ENCODE measurements at places on chromosomes 6 and 20.

GRCh38 chr6:56488281-56488680 lies 154.4 kb downstream of the DST start:
- DNase-seq = no peak

DNA sequence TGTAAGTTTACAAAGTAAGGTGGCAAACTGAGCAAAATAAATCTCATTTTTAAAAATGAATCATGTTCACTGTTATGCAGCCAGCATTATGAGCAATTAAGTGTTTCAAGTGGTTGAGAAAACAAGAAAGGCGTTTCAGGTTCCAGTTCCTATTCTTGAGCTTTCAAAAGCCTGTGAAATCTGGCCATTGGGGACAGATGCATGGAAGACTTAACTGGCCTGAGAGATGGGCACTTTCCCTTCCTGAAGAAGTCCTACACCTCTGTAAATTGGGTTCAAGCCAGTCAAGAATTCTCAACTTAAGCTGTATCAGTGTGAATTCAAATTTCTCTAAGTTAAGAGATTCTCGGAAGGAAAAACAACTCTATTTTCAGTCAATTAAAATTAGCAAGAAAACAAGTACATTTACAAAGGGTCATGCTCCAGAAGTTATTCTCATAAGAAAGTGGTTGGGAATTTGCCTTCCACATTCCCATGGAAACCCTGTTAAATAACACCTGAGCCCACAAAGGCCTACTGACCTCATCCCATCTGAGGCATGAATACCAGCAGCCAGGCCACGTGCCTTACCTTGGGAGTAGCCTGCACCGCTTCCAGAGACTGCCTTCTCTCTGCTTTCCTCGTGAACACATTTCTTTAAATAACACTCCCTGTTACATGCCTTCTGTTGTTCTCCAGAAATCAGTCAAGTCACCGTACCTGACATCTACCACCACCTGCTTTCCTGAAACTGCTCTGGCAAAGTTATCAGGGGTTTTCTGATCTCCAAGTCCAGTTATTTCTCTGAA lies 19.4 kb downstream of the MAP3K5 start:
- no peak for DNase-seq

DNA sequence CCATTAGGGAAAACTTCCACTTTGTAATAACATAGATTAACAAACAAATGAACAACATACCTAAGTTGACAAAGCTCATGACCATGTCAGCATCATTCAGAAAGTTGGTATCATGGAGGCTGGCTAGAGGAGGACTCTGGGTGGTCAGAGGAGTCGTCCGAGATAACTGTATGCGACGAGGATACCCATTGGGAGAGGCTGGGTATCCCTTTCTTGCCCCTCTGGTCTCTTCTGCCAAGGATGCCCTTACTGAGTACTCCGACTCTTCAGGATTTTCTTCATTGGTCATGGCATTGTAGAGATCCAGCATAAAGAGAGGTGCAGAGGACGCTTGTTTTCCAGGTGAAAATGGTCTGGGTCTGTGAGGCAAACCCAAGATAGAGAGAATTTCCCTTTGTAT lies 1.1 kb downstream of the BMP5 start:
- no peak for DNase-seq

GRCh38 chr6:98241630-98242029 lies 592.7 kb upstream of the POU3F2 start:
- DNase-seq = no peak

- no peak for DNase-seq
These were observed 11.1 kb downstream of the GGT7 start for GRCh38 chr20:34861386-34862084.

DNA sequence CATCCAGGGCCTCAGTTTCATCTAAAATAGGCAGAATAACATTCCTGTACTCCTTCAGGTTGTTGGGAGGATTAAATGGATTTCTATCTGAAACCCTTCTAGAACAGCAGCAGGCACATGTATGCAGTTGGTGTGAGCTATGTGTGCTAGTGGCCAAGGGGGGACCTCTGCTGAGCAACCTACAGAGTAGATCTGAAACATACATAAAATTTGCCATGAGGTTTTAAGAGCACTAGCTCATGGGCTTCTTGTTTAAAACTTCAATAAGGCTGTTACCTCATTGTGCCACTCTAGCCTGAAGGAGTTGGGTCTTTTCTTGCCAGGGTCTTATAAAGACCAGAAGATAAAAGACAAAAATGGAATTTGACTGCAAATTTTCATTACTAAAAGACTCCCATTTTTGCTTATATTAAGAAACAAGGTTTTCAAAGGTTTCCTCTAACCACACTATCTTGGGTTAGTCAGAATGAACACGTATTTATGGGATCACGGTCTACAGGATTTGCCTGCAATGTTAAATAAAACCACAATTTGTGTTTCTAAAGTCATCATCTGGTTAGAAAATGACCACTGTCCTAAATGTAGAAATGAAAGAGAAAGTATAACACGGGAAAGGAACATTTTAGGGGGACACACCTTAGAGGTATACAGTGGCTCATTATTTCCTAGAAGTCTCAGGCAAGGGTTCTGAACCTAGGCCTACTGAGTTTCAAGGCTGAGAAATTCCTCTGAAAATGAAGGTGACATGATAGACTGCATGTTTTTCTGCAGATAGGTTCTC lies 144.9 kb upstream of the OLIG3 start:
- DNase-seq = no peak

- no peak for DNase-seq
These were observed 29.4 kb downstream of the TFAP2B start for GRCh38 chr6:50847890-50848594.

- DNase-seq = no peak
These were observed 6.6 kb upstream of the SERPINB6 start for GRCh38 chr6:2977799-2978590.

- no peak for DNase-seq
These were observed 24.4 kb upstream of the STXBP5 start for GRCh38 chr6:147179809-147180208.

DNA sequence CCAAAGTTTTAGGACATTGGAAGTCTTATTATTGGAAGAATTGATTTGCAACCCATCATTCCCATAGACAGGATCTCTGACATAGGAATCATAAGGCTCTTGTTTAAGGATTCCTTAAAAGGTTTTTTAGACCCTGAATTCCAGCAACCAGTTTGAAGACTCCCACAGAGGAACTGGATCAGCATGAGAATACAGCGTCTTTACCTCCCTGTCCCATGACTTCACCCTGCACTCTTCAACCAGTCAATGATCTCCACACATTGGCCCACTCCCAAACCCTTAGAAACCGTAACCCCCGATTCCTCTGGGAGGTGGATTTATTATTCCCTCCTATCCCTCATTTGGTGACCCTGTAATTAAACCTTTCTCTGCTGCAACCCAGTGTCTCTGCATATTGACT lies 150.7 kb upstream of the PLCB4 start:
- no peak for DNase-seq

- no peak for DNase-seq
These were observed 14.8 kb downstream of the MTCH1 start for GRCh38 chr6:36970892-36971842.

Data from stimulated activated CD4-positive, alpha-beta T cell treated with anti-CD3 and anti-CD28 coated beads, Interleukin-15, amount 100 ng/mL, for 1 hour (primary cell).